NCI-H187 treated with DMSO at 0.1 percent for 48 hours (cell line): ENCODE measurements at places on chromosomes 1 and 21.

DNA sequence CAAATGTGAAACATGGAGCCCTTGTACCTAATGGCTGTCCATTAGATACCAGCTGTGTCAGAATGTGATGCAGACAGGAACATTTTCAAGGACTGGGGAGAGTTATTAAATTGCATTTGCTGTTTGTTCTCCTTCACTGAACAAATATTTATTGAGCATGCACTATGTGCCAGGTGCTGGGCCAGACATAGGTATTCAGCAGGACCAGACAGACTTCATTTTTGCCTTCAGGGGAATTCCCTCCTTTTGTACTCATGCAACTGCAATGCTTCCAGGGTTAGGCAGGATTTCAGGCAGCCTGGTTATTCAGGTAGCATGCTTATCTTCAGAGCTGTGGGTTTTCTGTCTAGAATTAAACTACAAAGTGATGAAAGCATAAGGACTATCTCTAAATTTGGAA is 64.2 kb upstream of the SMYD2 start:
- DNase-seq: no peak

DNA sequence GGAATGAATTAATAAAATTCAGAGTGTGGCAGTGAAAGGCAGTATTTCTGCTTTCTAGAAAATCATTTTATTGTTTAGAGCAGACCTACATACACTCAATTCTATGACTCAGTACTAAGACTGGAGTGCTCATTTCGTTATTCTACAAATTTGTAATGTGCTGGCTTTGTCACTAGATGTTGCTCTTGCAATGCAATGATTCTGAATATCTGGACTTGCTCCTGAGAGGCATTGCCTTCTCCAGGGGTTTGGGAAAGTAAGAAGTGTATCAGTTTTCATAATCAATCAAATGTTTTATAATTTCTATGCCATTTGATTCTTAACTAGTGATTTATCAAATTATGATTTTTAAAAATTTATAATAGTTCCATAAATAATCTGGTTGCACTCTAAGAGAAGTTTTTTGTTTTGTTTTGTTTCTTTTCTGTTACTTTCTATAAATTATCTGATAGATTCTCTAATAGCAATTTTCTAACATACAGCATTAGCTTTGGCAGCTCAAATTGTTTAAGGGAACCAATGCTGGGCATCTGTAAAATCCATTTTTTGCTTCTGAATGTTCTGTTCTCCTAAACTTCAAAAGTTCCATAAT is 280.5 kb upstream of the SGIP1 start:
- DNase-seq: no peak

DNA sequence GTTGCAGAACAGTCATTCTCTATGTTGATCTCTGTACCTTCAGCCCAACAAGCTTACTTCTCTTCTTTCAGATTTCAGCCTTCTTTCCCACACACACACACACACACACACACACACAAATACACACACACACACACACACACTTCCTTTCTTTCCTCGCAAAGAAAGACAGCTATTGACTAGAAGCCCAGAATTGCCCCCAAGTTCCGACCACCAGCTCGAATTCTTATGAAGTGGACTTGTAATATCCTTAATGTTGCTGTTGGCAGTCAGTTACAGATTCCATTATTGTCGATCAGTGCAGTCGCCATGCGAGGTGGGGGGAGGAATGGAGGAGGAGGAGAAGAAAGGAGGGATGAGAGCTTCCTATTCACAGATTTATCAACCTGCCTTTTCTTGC is 125.5 kb downstream of the CLEC20A start:
- no peak for DNase-seq

GRCh38 chr1:18922319-18922726 is 20.0 kb upstream of the ALDH4A1 start:
- no peak for DNase-seq

- no peak for DNase-seq
These were observed 129.8 kb upstream of the SAMSN1 start for GRCh38 chr21:14675774-14676530.

GRCh38 chr1:9180111-9180819 is 51.4 kb upstream of the GPR157 start:
- DNase-seq: no peak

DNA sequence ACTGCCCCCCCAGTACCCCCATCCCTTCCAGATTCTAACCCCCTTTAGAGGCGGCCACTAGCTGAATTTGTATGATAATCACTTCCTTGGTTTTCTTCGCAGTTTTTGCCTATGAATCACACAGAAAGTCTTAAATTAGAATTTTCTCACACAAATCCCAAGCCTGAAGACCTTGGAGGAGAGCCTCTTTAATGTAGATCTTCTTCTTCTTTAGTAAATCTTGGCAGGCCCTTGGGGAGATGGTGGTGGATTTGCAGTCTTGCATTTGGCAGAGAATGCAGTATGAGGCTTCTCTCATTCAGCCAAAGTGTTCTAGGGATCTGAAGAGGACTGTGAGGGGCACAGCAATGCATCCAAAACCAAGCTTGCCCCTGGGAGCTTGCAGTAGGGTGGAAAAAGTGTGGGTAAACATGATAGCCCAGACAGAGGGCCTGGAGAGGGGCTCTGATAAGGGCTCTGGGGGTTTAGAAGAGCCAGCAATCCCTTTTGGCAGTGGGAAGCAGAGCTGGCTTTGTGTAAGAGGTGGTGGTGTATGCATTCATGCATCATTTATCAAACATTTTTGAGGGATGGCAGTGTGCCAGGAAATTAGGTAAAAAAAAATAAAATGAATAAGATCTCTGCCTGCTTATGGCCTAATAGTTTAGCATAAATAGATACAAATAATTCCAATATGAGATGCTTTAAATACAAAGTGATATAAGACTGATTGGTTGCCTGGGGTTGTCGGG is 7.7 kb upstream of the CDC42 start:
- DNase-seq: no peak

GRCh38 chr1:29481031-29481430 is 244.7 kb downstream of the PTPRU start:
- no peak for DNase-seq

GRCh38 chr1:101653482-101653946 is 343.2 kb downstream of the OLFM3 start:
- DNase-seq: no peak

DNA sequence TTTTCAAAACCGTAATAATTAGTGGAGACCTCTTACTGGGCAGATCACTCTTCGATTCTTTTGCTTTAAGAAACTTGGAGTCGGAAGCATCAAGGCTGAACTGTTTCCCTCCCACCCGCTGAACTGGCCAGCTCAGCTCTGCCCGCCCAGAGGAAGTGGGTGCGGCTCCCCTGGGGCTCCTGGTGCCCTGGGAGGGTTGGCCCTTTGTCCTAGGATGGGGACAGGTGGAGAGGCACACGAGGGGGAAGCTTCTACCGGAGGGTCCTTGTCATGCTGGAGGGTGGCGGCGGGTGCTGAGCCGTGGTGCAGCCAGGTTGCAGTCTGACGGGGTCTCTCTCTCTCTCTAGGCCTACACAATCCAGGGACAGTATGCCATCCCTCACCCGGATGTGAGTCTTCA is 64.3 kb upstream of the COL6A1 start:
- no peak for DNase-seq

GRCh38 chr1:245363461-245364200 is 208.8 kb downstream of the KIF26B start:
- no peak for DNase-seq

DNA sequence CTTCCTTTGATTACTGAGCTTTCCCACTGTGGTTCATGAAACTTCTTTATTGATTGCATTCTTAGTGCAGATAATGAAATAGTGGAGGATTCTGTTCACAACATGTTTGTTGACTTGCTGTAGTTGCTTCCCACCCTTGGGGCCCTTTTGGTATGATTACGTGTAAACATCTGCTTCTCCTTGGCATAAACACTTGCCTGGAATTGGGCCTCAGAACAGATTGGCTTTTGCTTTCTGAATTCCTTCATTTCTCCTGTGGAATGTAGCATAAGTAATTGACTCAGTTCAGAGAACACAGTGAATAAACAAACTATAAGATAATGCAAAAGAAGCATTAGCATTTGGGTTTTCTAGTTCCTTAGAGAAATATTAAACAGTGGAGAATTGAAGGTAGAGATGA is 59.5 kb upstream of the LAMC2 start:
- no peak for DNase-seq

DNA sequence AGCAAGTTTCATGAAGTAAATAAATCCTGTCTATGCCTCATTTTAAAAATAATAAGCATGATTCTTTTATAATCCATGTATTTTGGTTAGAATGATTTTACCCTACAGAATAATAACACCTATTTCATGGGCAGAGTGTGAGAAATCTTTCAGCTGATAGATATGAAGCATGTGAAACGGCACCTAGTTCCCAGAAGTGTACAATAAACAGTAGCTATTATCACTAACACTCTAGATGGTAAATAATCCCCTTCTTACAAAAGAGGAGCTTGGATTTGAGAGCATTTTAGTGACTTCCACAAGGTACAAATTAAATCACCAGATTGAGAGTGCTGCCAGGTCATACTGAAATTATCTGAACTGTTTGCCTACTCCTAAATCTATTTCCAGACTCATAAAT is 95.3 kb upstream of the NRIP1 start:
- DNase-seq: no peak

GRCh38 chr1:218166268-218166945 is 118.7 kb upstream of the RRP15 start:
- DNase-seq: no peak

- no peak for DNase-seq
These were observed 8.0 kb upstream of the FTCD start for GRCh38 chr21:46163380-46163779.

- no peak for DNase-seq
These were observed 267.0 kb downstream of the KCTD3 start for GRCh38 chr1:215833941-215834729.

- no peak for DNase-seq
These were observed 9.7 kb upstream of the H6PD start for GRCh38 chr1:9224664-9225410.

DNA sequence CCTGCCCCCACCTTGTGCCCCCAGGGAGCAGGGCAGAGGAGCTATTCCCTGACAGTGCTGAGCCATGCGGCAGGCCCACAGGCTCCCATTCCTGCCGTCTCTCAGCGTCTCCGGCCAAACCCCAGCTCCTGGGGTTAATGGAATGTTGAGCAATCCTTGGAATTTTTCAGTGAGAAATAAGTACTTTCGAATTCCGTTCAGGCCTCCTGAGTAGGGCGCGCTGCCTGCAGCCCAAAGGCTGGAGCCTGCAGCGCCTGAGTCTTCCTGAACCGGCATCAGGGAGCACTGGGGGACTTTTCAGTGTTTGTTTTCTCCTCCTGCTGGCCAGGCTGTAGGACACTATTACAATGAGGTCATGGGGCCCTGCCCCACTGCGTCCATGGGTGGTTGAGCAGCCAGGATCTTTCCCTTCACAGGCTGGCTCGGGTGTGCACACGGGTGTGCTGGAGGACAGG is 33.3 kb upstream of the CSF1 start:
- DNase-seq: no peak

DNA sequence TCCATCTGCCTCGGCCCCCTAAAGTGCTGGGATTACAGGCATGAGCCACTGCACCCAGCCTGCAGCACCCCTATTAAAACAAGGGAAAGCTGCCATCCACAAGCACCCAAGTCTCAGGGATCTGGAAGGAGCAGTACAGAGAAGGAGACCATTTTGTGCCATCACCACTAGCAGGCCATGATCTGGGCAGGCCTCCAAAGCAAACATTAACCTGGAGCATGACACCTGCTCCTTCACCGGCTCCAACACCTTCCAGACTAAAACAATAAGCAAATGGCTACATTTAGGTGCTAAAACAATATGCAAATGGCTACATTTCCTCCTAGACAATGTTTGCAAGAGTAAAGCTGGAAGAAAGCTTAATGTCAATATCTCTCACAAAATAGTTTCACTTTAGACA is 16.7 kb downstream of the MEAF6 start:
- DNase-seq: no peak

GRCh38 chr1:203084588-203085527 is 954 bp downstream of the MYOG start:
- DNase-seq: no peak

GRCh38 chr1:22078133-22078532 is 25.6 kb downstream of the CDC42 start:
- DNase-seq: no peak

- no peak for DNase-seq
These were observed 746.5 kb upstream of the ADAMTS5 start for GRCh38 chr21:27713154-27714109.

DNA sequence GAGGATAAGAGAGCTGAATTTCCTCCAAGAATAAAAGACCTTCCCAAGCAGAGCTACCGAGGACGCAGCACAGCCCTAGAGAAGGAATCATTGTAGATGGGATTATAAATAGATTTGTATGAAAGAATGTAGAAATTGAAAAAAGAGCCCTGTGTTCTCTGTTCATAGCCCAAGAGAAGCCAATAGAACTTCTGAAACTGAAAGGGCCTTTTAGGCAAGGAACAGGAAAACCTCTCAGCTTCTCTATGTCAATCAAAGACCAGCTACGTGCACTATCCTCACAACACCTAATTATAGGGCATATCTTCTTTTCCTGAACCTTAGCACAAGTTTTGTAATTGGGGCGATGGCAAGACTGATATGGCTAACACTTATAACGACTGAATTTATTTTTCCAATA is 192.4 kb upstream of the RNPC3 start:
- no peak for DNase-seq

- DNase-seq: no peak
These were observed 44.6 kb upstream of the GRIK3 start for GRCh38 chr1:37078866-37079265.

GRCh38 chr1:25516686-25517085 is 26.7 kb upstream of the LDLRAP1 start:
- DNase-seq: no peak

DNA sequence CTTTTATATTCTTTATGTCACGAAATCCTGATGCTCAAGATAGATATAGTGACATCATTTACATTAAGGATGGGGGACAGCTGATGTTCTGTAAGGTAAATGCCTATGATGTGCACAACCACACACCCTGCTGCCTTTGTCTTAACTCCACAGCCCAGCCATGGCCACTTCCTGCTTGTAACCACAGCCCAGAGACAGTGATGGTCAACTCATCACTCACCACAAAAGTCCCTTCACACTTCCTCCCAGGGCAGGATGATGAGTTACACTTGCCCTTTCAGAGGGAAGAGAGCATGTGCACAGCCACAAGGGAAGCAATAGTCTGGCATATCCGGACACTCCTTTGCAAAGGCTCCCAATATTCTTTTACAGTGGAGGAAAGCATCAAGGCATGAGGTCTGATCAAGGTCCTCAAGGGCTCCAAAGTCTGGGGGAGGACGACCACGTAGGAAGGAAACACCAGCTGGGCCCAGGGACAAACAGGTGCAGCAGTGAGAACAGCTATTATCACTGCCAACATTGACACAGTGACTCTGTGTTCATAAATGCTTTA is 53.8 kb downstream of the PLPP3 start:
- no peak for DNase-seq
